ENCODE measurements at places on chromosomes 2 and 18.

DNA sequence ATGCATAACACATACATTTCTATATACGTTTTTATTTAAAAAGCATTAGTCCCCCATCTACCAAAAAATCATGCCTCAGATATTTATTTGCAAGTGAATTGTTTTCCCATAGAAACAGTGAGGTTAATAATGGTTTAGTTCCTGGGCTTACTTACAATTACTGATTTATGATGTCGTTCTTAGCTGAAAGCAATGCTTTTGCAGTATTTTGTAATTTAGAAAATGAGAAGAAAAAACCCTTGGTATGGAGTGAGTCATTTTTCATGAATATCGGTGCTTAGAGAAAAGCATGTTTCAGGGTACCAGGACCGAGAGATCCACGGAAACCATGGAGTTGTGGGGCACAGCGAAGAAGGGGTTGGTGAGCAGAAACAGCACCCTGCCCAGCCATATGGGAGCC is 12.0 kb upstream of the CDK15 start:
- DNase-seq, result no peak

GRCh38 chr2:239979243-239980023 is 45.7 kb downstream of the NDUFA10 start:
- no peak for DNase-seq

DNA sequence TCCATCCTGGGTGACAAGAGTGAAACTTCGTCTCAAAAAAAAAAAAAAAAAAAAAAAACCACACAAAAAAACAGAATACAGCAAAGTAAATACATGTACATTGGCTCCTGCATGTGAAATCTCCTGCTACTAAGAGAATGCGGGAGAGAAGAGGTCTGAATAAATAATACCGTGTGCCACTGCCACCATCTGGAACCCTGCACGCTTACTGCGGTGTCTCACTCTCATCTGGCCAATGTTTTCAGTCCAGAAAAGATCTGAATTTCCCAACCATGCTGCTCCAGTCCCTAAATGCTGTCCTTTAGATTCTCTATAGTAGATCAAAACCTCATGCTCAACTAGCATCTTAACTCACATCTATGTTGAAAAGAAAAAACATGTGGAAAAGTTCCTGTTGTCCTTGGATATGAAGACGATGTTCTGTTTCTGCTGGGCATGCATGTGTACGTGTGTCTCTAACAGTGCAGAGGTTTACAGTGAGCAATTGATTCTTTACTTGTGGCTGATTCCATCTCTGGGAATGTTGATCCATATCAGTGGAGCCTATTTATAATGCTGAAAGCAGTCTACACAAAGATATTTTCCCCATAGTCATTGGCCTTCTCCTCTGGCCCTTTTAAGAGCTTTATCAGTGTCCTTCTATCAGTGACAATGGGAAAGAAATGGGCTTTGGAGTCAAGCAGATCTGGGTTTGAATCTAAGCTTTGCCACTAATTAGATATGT is 11.9 kb downstream of the STON1 start:
- no peak for DNase-seq

- no peak for DNase-seq
Measured at GRCh38 chr2:222774941-222775340, 85.9 kb upstream of the ACSL3 start.

GRCh38 chr2:240815761-240816583 is 4.0 kb downstream of the KIF1A start:
- no peak for DNase-seq

GRCh38 chr2:2188941-2189340 is 142.1 kb downstream of the MYT1L start:
- no peak for DNase-seq

DNA sequence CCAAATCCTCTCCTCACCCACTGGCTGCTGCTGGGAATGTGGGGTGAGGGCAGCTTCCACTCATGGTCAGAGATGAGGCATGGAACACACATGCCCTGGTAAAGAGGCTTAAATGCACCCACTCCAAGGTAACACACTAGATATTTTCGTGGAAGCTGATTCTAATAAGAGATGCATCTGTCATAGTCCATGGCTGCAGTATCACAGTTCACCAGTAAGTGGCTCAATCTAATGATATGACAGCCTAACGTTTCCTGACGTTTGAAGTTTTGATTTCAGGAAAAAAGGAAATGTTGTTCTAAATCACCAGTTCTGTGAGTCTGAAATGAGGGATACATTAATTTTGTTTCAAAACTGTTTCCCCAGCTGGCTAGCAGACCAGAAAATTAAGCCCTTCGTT is 38.2 kb downstream of the LCT start:
- no peak for DNase-seq

DNA sequence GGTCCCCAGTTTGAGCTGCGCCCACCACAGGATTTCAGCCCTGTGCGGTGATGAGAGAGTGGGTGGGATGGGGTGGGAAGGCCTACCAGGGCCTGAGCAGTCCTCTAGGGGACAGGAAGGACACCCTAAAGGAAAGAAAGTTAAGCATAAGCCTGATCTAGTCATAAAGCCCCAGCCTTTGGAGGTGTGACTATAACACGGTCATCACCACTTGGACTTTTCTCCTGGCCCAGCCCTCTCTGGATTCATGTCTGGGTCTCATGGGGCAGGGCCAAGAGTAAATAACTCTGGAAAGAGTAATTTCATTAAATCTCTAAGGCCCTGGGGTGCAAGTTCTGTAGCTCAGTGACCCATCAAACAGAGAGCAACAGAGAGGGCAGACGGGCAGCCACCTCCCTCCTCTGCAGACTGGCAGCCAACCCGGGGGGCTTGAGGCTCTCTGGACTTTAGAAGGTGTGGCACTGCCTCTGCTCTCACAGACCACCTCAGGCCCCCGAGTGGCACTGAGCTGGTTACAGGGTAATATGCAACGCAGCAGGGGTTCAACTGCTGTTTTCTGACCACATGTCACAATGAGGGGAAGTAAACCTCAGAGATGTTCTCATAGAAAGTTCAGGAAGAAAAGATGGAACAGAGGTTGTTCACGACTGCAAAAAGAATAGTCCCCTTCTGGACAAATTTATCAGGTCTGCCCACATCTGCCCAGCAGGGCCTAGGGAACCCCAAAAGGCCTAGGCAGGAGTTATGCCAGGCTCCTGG is 41.5 kb downstream of the TGFA start:
- no peak for DNase-seq

- no peak for DNase-seq
Measured at GRCh38 chr18:71760541-71760940, 783.6 kb downstream of the CBLN2 start.

Measured in CD8-positive, alpha-beta memory T cell (primary cell).